SJCRH30 (cell line): ENCODE measurements at places on chromosomes 13 and 19. TPM values are rescaled to one million over a fixed set of nuclear protein-coding genes. Genes with fewer than 3 reads are reported as not detected.

Gene SYNGR4
- not detected in 2 replicates for total RNA-seq

Gene PTH2
- not detected in 2 replicates for total RNA-seq

Gene CEACAM7
- total RNA-seq, result not detected in 2 replicates

Gene ZNF560
- 0.05 TPM in 1 of 2 replicates, not detected in the other for total RNA-seq

Gene GNG8
- total RNA-seq, result not detected in 2 replicates

Gene LRG1
- 0.15 and 0.38 TPM in 2 replicates for total RNA-seq

Gene CCDC122
- 2.5 and 2.6 TPM in 2 replicates for total RNA-seq

Gene UTP14C
- 17.0 and 17.7 TPM in 2 replicates for total RNA-seq

Gene PGLYRP2
- not detected in 2 replicates for total RNA-seq

Gene CCDC194
- total RNA-seq, result not detected in 2 replicates

Gene COL4A2
- total RNA-seq, result 251 and 258 TPM in 2 replicates

Gene KLK14
- total RNA-seq, result not detected in 2 replicates

Gene ZNF541
- not detected in 2 replicates for total RNA-seq

Gene TMEM272
- total RNA-seq, result not detected in 2 replicates

Gene MEF2B
- total RNA-seq, result not detected in 2 replicates

Gene TNFRSF19
- total RNA-seq, result 3.8 and 4.1 TPM in 2 replicates

Gene CATSPERD
- total RNA-seq, result not detected in 2 replicates

Gene DMWD
- total RNA-seq, result 43.5 and 52.9 TPM in 2 replicates

Gene MISP3
- 0.81 and 1.3 TPM in 2 replicates for total RNA-seq

Gene CYP2A6
- total RNA-seq, result not detected in 2 replicates

Gene CGB1
- total RNA-seq, result not detected in 2 replicates

Gene ZNF345
- 7.2 and 8.1 TPM in 2 replicates for total RNA-seq

Gene URAD
- total RNA-seq, result not detected in 2 replicates

Gene FFAR3
- total RNA-seq, result not detected in 2 replicates

Gene OR7A5
- not detected in 2 replicates for total RNA-seq
